ENCODE measurements at places on chromosomes 5 and 9.

- no peak for DNase-seq
These were observed 429.5 kb downstream of the EBF1 start for GRCh38 chr5:158670201-158670600.

GRCh38 chr5:132055441-132055807, 5.0 kb upstream of the IL3 start:
- no peak for DNase-seq

DNA sequence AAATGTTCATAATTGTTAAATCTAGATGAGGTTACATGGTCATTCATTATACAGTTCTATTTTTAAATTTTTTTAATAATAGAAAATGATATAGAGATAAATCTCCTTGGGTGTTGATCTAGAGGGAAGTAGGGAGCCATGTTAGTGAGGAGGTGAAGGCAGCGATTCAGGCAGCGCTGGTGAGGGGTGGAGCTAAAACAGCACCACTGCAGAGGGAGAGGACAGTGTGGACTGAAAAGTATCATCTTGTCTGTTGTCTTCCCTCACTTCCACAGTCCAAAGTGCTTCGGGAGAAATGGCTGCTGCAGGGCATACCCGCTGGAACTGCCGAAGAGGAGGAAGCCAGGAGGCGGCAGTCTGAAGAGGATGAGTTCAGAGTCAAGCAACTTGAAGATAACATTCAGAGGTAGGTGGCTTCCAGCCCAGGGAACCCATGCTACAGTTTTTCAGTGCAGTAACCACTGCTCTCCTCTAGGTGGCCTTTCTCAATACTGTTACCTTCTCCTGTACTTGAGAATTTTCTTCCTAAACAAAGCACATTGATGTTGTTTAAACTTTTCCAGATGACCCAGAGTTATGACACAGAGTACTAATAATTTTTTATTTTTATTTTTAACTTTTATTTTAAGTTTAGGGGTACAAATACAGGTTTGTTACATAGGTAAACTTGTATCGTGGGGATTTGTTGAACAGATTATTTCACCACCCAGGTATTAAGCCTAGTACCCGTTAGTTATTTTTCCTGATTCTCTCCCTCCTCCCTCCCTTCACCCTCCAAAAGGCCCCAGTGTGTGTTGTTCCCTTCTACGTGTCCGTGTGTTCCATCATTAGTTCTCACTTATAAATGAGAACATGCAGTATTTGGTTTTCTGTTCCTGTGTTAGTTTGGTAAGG, 100.5 kb downstream of the PALM2AKAP2 start:
- no peak for DNase-seq

DNA sequence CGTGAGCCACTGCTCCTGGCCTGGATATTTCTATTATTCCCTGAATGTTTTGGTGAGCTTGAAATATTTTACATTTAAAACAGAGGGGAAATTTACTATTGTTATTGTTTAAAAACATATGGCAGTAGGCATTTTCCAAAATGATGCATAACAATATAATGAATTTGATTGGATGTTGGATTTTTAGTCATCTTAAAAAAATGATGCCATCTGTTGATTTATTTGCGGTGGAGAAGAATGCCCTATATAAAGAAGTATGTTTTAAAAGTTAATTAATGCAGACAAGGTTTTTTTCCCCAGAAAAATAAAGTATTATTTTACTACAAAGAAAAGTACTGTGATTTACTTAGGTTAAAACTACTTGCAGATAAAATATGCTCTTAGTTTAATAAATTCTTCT, 33.4 kb upstream of the ARRDC3 start:
- DNase-seq, result no peak

- DNase-seq, result no peak
These were observed 44.2 kb upstream of the PALM2AKAP2 start for GRCh38 chr9:109735801-109736200.

- DNase-seq, result no peak
These were observed 191.4 kb downstream of the TMEM167A start for GRCh38 chr5:82885627-82886389.

DNA sequence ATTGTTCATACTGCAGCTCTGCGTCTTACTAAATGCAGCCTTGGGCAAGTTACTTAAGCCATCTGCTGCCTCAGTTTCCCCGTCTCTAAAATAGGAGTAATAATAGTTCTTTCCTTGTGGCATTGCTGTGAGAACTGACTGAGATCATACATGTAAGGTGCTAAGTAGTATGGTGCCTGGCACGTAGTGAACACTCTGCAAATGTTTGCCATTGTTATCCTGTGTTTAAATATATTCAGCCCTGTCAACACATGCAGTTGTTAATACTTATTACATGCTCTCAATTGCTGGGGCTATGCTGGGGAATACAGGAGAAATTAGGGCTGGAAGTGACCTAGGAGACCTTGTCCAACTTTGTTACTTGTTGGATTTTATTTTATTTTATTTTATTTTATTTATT, 105.2 kb upstream of the RAI14 start:
- no peak for DNase-seq

- DNase-seq, result no peak
These were observed 1.4 kb downstream of the IQGAP2 start for GRCh38 chr5:76404223-76405211.

DNA sequence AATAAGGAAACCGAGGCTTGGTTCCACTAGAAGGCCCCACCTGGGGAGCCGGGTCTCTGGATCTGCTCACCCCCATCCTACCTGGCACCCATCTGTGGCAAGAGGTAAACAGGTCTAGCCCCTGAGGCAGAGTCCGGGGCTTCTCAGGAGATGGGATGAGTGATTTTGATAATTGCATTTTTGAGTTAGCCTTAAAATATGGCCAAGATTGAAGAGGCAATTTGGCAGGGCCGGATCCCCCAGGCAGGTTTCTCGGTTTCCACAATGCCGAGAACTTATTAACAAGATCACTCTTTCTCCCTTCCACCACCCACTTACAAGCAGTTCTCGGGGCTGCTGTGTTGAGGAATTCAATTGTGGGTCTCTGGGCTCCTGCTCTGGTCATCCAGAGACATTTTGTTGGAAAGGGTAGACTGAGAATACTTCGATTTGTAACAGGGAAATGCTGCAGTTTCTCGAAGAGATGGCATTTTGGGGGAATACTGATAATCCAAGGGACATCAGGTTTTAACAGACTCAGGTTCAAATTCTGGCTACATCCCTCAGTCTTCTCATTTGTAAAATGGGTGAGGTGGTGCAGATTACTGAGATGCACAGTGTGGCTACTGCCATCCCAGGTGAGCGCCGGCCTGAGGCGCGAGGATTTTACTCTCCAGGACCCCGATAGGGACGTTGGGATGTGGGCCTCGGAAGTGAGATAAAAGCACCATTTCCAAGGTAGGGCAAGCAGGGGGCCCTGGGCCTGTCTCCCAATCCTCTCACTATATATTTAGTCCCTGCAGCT, 194.2 kb downstream of the CDK5RAP2 start:
- no peak for DNase-seq

GRCh38 chr5:174315871-174316270, 270.4 kb downstream of the NSG2 start:
- no peak for DNase-seq

DNA sequence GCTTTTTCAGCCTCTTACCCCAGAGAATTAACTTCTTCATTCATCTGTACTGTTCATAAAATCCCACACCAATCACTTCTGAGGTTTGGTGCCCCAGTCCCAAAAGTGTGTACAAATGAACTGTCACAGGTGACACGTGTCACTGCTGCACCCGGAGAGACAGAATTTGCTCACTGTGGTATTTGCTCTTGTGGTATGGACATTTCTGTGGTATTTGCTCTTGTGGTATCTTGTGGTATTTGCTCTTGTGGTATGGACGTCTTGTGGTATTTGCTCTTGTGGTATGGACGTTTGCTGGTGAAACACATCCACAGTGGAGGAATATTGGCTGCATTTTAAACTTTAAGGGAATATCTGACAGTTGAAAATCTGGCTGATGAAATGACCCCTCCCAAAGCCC, 214.9 kb upstream of the DAP start:
- DNase-seq, result no peak

- no peak for DNase-seq
These were observed 34.1 kb upstream of the C5orf47 start for GRCh38 chr5:173954671-173955521.

DNA sequence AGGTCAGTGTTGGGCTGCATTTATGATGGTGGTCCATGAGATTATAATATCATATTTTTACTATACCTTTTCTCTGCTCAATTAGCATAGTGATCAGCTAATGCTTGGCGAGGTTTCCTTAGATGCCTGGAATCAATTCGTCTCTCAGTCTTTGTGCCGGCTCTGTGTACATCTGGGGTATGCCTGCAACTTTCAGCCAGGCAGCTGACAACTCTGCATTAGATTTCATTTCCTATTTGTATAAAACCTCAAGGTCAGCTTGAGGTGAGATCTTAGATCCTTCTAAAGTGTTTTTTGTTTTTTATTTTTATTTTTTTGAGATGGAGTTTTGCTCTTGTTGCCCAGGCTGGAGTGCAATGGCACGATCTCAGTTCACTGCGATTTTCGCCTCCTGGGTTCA, 86.8 kb downstream of the MELK start:
- no peak for DNase-seq

- no peak for DNase-seq
These were observed 323.4 kb downstream of the PIK3R1 start for GRCh38 chr5:68538814-68539420.

- no peak for DNase-seq
These were observed 75.1 kb downstream of the HRH2 start for GRCh38 chr5:175733017-175733416.

GRCh38 chr9:135410831-135411473, 68.6 kb upstream of the PPP1R26 start:
- no peak for DNase-seq

DNA sequence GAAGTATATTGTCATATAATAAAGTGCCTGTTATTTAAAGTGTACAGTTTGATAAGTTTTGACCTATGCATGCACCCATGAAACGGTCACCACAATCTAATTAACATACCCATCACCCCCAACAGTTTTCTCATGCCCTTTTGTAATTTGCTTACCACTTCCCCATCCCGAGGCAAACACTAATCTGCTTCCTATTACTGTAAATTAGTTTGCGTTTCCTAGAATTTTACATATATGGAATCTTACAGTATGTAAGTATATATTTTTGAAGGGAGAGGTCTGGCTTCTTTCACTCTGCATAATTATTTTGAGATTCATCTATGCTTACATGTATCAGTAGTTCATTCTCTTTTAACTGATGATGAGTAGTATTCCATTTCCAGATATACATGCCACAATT, 56.5 kb downstream of the AMBP start:
- no peak for DNase-seq

GRCh38 chr9:92328225-92328624, 2.5 kb downstream of the CENPP start:
- no peak for DNase-seq

DNA sequence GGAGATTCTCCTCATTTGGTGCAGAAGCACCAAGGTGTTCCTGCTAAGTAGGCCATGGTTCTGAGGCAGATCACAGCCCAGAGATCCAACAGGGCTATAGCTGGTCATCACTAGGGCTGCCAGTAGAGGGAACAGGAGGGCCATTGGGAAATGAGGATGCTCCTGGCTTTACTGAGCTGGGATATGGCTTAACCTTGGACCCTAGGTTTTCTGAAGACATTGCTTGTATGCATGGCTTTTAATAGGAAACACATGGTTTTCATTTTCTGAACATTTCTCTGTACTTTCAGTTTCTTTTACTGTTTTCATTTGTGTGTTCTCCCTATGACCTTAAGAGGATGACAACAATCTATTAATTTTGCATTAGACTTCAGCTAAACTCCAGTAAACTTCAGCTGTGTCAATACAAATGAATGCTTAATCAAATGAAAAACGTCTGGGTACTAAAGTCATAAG, at the start of gene IFNW1:
IFNW1 (minus strand) TSS at position 406 of the 456 bp plus-strand sequence; CDS start at position 144, 262 bp downstream.
- DNase-seq, result no peak

- DNase-seq, result no peak
These were observed 2.5 kb downstream of the TLX3 start for GRCh38 chr5:171311322-171312077.

GRCh38 chr9:70641031-70641430, 226.6 kb upstream of the KLF9 start:
- DNase-seq, result no peak

DNA sequence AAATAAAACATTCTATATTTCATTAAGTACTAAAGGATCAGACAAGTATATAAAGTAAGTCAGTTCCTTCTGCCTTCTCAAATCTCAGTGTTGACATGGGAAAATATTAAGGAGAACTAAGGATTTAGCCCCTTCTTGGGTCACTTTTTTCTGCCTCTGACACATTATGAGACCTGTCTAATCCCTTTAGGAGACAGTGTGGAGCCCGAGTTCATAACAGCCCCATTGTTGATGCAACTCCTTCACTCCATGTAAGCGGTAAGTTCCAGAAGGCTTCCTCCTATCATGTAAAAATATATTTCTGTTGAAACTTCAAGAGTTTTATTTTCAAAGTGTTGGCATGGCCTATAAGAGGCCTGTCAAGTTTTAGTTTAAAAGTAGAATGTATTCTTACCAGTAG, 152.2 kb downstream of the SNCAIP start:
- DNase-seq, result no peak

DNA sequence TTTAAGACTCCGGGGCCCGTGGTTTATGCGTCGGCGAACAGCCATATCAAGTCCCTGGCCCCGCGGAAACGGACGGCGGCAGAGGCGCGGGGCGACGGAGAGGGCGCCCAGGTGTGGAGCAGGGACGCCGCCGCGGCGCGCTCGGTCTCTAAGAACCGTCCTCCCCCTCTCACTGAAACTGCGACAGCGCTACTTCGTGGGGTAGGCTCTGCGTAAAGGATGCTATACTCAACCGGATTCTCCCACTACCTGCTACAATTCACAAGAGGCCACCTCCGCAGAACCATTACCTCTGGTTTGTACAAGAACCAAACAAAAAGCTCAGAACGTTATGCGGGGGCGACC, 404 bp downstream of the MRNIP start:
- DNase-seq, result peak; percentile 38

GRCh38 chr9:89885156-89885555, 280.3 kb downstream of the GADD45G start:
- no peak for DNase-seq

DNA sequence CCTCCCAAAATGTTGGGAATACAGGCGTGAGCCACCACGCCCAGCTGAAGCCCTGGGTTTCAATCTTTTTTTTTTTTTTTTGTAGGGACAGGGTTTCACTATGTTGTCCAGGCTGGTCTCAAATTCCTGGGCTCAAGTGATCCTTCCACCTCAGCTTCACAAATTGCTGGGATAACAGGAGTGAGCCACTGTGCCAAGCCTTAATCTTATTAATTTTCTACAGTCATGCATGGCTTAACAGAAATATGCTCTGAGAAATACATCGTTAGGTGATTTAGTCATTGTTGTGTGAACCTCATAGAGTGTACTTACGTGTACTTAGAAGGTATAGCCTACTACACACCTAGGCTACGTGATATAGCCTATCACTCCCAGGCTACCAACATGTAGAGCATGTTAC, 31.0 kb downstream of the GLDC start:
- no peak for DNase-seq

- DNase-seq, result no peak
These were observed 280.1 kb downstream of the FBXL17 start for GRCh38 chr5:108101821-108102220.
